ENCODE measurements at places on chromosomes 2 and 18.

GRCh38 chr2:229330952-229331351 lies 59.9 kb upstream of the PID1 start:
- no peak for DNase-seq

DNA sequence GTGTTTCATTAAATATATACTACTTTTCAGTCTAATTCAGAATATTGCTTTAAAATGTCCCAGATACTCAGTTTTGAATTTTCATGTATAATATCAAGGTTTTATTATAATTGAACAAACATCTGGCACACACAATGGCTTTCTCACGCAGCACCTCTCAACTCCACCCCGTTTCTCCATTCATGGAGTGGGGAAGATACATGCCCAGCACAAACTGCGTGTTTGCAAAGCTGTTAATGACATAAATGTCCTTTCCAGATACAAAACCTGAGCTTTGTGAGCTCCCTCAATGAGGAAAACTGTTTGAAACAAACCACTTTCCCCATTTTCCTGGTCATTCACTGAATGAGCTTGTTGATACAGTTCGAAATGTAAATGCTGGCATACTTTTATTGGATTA lies 150.3 kb upstream of the RASGRP3 start:
- no peak for DNase-seq

DNA sequence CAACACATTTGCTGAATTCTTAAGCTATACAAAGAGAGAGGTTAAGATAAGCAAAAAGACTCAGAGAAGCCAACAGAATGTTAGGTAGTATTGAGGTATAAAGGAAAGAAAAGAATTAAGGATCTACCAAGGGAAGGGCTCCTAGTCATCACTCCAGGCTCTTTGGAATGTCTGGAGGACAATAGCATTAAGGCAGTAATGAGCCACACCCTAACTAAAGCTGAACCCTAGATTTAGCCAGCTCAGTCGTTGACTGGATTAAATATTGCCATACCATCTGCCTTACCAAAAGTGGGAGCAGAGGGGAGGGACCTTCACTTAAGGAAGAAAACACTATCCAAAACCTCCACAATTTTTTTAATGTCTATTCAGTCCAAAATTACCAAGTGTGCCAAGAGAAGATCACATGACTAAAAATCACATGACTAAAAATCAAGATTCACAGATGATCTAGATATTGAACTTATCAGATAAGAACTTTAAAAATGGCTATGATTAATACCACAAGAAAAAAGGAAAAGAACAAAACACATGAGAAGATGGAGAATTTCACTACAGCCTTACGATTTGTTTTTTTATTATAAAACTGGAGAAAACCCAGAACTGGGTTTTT lies 59.7 kb downstream of the EXOC6B start:
- DNase-seq = no peak

DNA sequence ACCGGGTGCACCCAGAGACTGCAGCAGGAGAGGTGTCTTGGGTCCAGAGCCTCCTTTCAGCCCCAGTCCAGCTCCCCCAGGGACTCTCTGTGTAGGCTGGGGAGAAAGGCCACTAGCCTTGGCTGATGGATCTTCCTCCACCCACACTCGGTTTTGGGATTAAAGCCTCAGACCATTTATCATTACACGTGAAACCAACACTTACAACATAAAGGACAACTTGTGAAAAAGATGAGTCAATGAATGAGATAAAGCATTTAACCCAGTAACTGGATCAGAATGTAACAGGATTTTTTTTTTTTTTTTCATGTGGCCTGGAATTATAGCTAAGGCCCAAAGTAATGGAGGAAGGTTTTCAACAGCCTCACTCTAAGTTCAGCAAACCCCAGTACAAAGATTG lies 32.1 kb downstream of the NAT8 start:
- DNase-seq = no peak

DNA sequence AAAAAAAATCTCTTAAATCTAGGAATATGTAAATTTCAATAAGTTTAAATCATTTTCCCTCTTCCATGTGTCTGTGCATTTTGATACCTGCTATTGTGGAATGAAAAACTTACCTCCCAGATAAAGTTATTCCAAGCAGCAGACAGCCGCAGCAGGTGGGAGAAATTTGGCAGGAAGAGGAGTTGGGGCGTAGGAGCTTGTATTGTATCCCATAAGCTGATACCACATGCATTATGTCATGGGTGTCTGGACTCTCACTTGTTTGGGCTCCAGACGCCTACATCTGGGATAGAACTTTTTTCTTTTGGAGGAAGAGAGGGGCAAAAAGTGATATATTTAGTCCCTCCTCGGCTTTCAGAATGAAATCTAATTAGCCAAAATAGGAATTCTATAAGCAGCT lies 59.3 kb upstream of the TCF4 start:
- no peak for DNase-seq

- DNase-seq = no peak
Measured at GRCh38 chr2:98561902-98562695, 46.2 kb downstream of the COA5 start.

- DNase-seq = no peak
Measured at GRCh38 chr2:33038230-33038629, 91.5 kb downstream of the LTBP1 start.

GRCh38 chr2:120898496-120898895 lies 162.8 kb downstream of the GLI2 start:
- no peak for DNase-seq

DNA sequence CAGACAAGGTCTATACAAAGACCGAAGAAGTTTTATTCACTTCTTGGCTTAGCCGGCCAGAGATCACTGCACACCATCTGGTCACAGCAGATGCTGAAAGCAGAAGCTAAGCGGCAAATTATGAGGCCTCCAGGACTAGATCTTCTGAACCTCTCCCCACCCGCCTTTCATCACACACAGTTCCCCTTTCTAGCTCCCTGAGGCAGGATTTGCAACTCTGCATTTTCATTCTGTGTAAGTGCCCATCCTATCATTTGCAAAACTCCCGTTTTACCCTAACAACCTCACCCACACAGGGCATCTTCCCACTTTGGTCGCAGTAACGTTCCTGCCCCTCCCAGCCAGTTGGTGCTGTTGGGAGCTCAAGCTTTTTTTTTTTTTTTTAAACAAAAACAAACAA lies 3.1 kb upstream of the MOB1A start:
- DNase-seq = no peak

DNA sequence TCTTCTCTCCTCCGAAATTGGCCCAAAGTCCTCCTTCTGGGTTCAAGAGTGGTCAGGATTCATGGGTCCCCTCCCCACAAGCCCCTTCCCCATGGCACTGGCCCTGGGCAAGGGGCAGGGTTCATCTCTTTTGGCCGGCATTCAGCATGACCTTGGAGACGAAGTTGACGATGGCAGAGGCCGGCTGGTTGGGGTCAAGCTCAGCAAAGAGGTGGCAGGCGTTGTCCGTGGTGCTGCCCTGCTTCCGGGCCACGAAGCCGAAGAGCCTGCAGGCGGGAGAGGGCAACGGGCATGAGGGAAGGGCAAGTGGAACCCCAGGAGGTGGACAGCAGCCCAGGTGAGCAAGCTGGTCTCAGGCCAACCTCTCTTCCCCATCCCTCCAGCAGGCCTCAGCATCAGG lies 198.5 kb downstream of the TNS1 start:
- DNase-seq = no peak

GRCh38 chr2:65161551-65162100 lies 31.7 kb upstream of the RAB1A start:
- no peak for DNase-seq

GRCh38 chr18:78779996-78780718 lies 199.5 kb upstream of the SALL3 start:
- peak; percentile 40 for DNase-seq

DNA sequence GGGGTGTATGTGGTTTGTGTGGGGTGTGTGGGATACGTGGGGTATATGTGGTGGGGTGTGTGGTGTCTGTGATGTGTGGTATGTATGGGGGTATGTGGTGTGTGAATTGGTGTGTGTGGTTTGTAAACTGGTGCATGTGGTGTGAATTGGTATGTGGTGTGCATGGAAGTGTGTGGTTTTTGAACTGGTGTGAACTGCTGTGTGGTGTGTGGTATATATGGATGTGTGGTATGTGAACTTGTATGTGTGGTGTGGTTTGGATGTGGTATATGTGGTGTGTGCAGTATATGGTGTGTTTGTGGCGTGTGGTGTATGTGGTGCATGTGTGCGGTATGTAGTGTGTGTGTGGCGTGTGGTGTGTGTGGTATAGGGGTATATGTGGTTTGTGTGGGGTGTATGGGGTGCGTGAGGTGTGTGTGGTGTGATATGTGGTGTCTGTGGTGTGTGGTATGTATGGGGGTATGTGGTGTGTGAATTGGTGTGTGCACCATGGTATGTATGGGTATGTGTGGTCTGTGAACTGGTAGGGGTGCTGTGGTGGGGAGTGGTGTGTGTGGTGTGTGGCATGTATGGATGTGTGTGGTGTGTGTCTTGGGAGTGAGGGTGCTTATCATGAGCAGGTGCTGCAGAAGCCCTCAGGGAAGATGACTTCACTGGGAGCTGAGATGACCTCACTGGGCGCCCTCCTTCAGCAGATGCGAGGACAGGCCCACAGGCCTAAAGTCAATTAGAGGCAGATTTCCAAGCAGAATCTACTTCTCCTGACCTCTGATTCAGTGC lies 209.6 kb upstream of the TNP1 start:
- peak; percentile 58 for DNase-seq

DNA sequence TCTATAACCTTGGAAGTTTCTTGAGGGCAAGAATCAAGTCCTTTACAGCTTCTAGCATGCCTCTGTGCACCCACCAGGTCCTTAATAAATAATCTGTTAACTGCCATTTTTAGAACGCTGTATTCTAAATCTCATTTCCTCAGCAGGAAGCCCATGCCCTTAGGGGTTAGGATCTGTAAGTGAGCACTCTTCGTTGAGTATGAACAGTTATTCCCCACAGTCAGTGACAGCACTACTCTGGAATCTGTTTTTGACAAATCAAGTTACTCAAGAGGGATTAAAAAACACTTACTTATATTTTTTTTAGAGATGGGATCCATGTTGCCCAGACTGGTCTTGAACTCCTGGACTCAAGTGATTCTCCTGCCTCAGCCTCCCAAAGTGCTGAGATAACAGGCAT lies 14.6 kb downstream of the PAIP2B start:
- DNase-seq = no peak
